Stimulated activated CD4-positive, alpha-beta T cell treated with anti-CD3 and anti-CD28 coated beads, Interleukin-4, amount 100 ng/mL, for 1 hour (primary cell): ENCODE measurements at places on chromosomes 5 and 9.

GRCh38 chr5:159545156-159545555, 214.9 kb upstream of the IL12B start:
- no peak for DNase-seq

DNA sequence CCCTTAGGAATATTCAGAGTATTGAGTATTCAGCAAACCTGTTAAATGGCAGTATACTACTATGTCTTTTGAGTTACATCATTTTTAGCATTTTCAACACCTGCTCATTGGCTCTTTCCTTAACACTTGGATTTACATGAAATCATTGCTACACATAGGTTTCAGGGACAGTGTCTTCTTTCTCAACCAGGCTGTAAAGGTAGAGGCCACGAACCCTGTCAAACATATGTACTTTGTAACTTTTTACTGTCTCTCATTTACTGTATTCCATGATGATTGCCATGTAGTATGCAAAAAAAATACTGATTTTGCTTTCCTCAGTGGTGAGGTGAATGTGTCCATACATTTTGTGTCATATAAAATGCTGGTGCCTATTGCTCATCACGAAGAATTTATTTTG, 264.4 kb downstream of the SLCO4C1 start:
- no peak for DNase-seq

DNA sequence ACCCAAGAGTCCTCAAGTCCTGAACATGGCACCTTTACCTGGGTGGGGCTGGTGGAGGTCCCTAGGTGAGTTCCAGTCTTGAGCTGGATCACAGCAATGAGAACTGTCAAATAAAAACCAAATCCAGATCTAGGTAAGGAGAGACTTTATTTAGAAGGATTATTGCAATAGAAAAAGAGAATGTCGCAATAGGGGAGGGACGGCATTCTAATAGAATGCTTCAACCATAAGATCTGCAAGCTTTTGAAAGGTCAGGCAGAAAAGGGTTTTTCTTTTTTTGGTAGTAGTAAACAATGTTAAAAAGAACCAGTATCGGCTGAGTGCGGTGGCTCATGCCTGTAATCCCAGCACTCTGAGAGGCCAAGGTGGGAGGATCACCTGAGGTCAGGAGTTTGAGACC, 5.2 kb upstream of the GCNT1 start:
- DNase-seq: no peak

GRCh38 chr9:124695280-124695890, 75.7 kb downstream of the NR6A1 start:
- DNase-seq: no peak

DNA sequence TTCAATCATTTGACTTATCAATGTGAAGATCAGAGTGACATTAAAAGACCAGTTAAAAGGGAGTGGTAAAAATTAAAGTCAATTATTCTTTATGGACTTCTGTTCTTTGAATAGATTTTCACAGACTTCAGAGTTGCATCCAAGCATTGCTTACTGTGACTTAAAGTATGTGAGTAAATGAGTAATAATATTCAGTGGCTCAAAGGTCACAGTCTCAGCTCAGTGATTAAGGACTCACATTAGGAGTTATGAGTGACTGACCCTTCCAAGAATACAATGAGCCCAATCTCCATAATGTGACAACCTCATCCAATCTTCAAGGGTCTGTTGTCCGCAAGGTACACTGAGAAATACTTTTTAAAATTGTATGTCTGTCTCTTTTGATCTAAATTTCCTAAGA, 811.2 kb downstream of the BRINP1 start:
- DNase-seq: no peak

DNA sequence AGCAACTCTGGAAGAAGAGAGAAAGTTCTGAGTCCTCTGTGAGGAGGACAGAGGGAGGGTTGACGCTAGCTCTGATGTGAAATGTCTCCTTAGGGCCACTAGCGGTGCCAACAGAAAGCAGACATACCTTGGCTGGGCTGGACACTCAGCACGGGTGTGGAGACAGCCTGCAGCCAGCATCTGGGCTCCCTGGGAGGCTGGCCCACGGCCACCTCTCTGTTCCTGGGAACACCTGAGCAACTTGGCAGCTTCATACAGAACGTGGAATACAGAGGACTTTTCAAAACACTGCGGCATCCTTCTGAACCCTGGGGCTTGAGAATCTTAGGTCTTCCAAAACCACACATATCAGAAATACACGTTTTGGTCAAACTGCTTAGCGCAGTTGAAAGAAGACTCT, 269.1 kb downstream of the FSTL4 start:
- DNase-seq: no peak
